Right cardiac atrium (tissue), 5 donors: ENCODE measurements at places on chromosomes 6 and 20. TPM values are rescaled to one million over a fixed set of nuclear protein-coding genes. Genes with fewer than 3 reads are reported as not detected.

DNA sequence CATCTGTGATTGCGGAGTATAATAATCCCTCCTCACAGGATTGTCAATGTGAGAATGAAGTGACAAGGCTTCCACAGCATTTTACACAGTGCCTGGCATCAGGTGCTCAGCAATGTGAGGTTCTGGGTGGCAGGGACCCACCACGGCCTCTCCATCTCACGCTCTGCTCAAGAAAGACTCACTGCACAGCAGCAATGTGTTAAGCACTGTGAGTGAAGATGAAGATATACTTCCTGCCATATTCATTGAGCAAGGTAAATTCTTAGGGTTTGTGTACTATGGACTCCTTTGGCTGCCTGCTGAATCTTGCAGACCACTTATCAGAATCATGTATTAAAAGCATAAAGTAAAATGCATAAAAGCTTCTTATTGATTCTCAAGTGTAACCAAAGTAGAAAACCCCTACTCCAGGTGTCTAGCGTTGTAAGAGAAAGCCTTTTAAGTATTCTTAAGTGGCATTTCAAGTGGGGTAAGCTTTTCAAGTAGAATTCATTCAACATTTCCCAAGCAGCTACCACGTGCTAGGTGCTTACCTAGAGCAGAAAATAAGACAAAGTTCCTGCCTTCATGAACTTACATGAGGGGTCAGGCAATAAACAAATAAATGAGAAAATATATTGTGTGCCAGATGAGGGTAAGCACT is 17.0 kb upstream of the MEP1A start:
- DNase-seq, result no peak

The TRIM15 gene
- not detected for total RNA-seq

The FAM83B gene
- total RNA-seq, result 7.5 TPM

DNA sequence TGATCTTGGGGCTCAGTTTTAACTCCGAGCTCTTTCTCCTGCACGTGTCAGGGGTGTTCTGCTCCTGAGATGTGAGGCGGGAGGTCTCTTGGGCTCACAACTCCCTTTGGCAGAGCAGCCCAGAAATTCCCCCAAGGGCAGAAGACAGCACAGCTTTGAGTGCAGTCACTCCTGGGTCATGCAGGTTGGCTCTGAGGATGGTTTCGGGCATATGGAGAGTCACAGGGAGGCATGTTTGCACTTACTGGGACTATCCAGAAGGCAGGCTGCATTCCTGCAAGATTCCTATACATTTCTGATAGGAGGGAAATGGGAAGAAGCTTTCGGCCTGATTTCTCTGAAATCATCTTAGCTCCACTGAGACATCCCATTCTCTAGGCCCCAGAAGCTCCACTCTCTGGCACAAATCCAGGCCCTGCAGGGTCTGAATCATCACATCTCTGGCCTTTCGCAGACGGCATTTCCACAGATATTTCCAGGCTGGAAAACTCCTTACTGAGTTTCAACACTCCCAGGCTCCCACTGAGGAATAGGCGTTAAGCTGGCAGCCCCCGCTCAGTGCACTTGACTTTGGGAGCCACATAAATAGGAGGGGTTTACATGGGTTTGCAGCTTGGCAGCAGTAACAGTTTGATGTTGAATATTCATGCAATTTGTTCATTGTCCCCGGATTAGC is 39.7 kb downstream of the AGPAT4 start:
- peak; percentile 83 for DNase-seq

DNA sequence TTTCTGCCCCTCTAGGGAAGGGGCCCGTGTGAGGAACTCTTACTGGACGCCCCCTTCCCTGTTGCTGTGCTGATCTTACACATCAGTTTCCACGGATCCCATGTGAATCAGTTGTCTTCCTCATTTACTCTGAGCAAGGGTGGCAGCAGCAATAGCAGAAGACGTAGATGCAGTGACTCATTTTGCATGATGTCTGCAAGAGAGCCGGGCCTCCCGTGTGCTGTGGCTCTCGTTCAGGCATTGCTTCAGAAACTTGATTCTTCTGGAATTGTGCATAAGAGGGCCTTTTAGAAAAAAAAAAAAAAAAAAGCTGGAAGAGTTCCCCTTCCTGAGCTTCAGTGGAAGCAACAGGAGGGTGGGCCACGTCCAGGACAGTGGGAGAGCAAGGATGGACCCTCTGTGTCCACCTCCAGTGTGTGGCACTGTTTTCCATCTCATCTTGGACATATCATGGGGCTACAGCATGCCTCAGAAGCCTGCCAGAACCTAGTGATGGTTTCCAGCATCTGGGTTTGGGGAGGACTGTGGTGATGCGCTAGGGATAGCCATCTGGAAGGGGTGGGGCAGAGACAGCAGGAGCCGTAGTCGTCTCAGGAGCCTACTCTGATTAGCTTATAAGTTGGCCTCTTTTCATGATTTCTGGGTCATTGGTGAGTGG is 62.1 kb downstream of the FOXO3 start:
- DNase-seq, result peak; percentile 59

GRCh38 chr20:43653966-43654365 is 12.9 kb upstream of the MYBL2 start:
- DNase-seq, result no peak

GRCh38 chr6:112936504-112936903 is 589.4 kb downstream of the RFPL4B start:
- no peak for DNase-seq

GRCh38 chr6:163252061-163252591 is 162.4 kb upstream of the QKI start:
- peak; percentile 55 for DNase-seq

- peak; percentile 6 for DNase-seq
These were observed 13.6 kb downstream of the FGD2 start for GRCh38 chr6:37019065-37019450.

- no peak for DNase-seq
These were observed 136.9 kb upstream of the SUPT3H start for GRCh38 chr6:45514454-45515230.

- no peak for DNase-seq
These were observed 425.4 kb upstream of the HTR1E start for GRCh38 chr6:86511962-86512361.
